Substantia nigra (tissue), 51 donors: ENCODE measurements at places on chromosomes 3 and 15.

DNA sequence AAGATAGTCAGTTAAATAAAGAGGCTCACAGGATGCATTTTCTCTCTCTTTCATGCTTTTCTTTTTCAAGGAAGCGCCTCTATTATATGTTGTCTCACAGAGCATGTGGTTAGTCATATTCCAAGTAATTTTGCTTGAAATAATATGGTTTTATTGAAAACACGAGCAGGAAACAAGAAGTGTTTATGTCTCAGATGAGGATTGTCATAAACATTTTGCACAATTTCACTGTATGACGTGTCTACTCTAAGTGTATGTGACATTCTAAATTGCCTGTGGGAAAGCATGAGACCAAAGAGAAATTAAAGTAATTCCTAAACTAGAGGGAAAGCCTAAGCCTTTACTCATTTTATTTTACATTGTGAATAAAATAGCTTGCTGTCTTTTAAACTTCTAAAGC is 818.6 kb downstream of the EPHA3 start:
- no peak for DNase-seq

- no peak for DNase-seq
These were observed 11.0 kb downstream of the GABPB1 start for GRCh38 chr15:50344006-50344464.

- no peak for DNase-seq
These were observed 7.2 kb downstream of the COX17 start for GRCh38 chr3:119669906-119670570.

- no peak for DNase-seq
These were observed 119.7 kb downstream of the AQP9 start for GRCh38 chr15:58257776-58258325.

GRCh38 chr3:124510290-124510689 is 220.0 kb upstream of the UMPS start:
- no peak for DNase-seq

- no peak for DNase-seq
These were observed 280.1 kb upstream of the ATP10A start for GRCh38 chr15:26143221-26143620.

DNA sequence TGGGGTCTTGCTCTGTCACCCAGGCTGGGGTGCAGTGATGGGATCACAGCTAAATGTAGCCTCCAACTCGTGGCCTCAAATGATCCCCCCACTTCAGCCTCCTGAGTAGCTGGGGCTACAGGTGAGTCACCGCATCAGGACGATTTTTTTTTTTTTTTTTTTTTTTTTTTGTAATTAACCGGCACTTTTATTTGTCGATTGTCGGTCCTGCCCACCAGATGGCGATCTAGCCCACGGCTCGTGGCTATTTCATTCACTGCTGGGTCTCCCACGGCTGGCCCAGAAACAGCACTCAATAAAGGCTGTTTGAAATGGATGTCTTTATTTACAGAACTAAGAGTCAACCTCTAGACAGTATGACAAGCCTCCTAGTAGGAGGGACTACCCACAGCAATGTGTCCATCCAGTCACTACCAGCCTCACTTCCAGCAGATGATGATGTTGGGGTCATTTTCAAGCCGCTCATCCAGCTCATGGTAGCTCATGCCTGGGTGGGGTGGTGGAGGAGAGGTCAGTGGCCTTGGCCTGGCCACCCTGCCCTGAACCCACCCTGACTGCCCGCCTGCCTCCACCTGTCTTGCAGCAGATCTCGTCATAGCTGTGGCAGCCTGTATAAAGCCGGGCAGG is 1.8 kb upstream of the ZMYND10 start:
- peak; percentile 37 for DNase-seq

GRCh38 chr15:69056365-69056764 is 41.9 kb downstream of the NOX5 start:
- DNase-seq, result no peak

DNA sequence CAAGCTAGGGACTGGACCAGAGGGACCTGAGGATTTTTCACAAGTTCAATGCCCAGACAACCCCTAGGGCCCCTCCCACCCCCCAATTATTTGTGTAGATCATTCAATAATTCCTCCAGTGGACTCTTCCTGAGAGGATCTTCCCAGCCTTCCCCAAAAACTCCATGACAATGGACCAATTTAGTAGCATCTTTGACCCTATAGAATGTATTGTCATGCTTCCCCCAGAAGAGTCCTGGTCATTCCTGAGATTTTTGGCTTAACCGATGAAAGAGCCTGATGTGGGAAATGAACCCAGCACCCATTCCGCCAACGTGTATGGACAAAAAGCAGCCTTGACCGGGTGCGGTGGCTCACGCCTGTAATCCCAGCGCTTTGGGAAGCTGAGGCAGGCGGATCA is 119.2 kb upstream of the RNF7 start:
- DNase-seq, result no peak

DNA sequence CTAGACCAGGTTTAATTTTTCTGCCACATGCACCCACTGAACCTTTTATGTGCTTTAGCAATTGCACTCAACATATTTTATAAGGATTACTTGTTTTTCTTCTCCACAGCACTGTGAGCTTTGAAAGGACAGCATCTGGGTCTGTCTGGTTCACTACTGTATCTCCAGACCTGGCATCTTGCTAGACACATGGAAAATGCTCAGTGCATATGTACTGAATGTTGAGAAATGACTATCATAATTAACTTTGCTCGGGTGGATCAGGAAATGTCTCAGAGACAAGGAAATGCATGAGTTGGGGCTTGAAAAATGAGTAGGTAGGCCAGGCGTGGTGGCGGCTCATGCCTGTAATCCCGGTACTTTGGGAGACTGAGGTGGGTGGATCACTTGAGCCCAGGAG is 40.2 kb downstream of the DOCK3 start:
- no peak for DNase-seq

DNA sequence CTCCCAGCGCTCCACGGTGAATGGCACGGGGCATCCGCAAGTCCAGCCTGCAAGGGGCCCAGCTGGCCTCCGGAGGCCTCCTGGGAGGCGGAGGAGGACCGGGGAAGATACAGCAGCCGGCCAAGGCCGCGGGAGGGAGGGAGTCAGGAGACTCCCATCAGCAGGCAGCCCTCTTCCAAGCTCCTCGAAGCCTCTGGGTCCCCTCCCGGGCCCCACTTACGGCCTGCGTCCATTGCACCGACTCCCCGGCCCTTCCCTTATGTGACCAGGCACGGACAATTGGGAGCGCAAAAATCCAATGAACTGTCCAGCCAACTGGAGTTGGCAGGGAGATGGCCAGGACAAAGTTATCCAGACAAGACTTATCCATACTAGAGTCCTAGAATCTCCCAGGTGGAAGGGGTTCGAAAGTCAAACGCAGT is 668 bp downstream of the MFGE8 start:
- DNase-seq, result no peak

- DNase-seq, result no peak
These were observed 61.8 kb downstream of the IL16 start for GRCh38 chr15:81258455-81258854.

- no peak for DNase-seq
These were observed 588.5 kb upstream of the TGFBR2 start for GRCh38 chr3:30017901-30018300.

DNA sequence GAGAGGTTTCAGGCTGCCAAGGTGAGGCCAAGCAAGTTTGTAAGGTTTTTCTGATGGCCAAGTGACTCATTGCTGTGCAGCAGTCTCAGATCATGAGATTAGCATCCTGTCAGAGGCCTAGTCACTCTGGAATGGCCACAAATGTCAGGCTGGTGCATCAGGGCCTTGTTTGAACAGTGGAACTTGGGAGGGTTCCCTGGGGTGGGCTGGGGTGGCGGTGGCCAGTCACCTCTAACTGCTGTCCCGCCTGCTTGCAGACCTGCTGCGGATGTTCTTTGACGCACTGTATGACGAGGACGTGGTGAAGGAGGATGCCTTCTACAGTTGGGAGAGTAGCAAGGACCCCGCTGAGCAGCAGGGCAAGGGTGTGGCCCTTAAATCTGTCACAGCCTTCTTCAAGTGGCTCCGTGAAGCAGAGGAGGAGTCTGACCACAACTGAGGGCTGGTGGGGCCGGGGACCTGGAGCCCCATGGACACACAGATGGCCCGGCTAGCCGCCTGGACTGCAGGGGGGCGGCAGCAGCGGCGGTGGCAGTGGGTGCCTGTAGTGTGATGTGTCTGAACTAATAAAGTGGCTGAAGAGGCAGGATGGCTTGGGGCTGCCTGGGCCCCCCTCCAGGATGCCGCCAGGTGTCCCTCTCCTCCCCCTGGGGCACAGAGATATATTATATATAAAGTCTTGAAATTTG is 2.8 kb upstream of the FAM131A start:
- DNase-seq, result no peak

- no peak for DNase-seq
These were observed 39.9 kb upstream of the ADCY5 start for GRCh38 chr3:123488645-123489347.

GRCh38 chr3:78825118-78825857 is 942.5 kb downstream of the ROBO1 start:
- no peak for DNase-seq

DNA sequence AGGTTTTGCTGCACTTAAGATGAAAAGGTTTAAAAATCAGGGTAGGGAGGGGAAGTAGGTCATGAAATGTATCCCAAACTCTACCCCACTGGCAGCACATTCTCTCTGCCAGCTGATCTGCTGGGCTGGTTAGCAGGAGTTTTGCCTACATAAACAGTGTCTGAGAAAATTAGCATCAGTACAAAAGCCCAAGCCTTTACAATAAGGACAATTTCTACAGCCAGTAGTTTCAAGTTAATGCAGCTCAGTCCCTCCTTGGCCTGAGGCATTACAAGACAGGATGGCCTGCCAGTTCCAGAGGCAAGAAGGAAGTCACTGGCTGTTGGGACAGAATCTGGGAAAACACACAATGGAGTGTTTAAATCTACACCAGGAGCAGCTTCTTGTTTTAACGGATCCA is 32.8 kb downstream of the NCEH1 start:
- no peak for DNase-seq

- DNase-seq, result no peak
These were observed 976 bp upstream of the ARGFX start for GRCh38 chr3:121566773-121567172.

GRCh38 chr3:194905696-194906095 is 220.0 kb downstream of the FAM43A start:
- no peak for DNase-seq

DNA sequence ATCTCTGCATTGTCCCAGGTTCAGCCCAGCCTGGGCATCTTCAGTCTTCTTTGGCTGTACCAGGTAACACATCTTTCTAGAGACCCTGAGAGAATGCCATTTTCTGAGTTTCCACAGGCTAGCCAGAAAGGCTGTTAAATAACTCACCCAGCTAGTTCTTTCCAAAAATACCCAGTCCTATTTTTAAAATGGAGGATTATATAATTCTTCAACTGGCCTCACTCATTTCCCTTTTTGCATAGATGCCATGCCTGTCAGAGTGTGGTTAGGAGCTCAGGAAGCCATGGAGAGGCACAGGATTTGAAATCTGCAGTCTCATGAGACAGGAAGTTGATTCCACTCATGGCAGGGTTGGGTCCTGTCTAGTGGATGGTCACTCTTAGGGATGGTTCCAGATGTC is 39.8 kb downstream of the CEMIP start:
- DNase-seq, result no peak

DNA sequence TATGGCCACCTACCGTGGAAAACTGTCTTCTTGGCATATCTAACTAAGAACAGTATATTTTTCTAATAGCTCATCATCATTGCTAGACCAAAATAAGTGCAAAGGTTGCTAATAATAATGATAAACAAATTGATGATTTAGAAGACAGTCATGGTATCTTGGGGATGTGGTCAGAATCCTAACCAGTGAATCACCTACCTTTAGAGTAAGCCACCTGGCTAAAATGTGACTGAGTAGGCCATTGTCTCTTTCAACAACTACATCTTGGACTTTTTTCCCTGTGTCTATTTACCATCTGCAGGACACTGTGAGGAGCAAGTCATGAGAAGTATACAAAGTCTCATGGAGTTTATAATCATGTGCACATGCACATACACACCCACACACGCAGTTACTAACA is 273.5 kb upstream of the SEMA6D start:
- no peak for DNase-seq

GRCh38 chr3:135915206-135915605 is 50.3 kb upstream of the PPP2R3A start:
- no peak for DNase-seq

GRCh38 chr15:53974813-53975212 is 3.4 kb upstream of the UNC13C start:
- no peak for DNase-seq

DNA sequence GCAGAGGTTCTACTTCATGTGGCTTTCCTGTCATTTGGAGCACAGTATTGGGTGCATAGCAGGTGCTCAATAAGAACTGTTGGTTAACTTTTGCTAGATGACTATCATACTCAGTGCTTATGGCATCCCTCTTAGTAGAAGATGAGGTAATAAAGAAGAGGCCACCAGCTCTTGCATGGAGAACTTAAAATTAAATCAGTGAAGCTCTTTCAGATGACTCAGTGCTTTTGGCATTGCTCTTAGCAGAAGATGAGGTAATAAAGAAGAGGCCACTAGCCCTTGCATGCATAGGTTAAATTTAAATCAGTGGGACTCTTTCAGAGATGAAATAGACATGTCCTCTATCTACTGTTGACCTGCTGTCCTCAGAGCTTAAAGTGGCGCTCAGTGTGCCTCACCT is 109.4 kb upstream of the FGF7 start:
- DNase-seq, result no peak

GRCh38 chr3:67685499-67685898 is 31.1 kb upstream of the SUCLG2 start:
- DNase-seq, result no peak

GRCh38 chr15:85477061-85477460 is 96.7 kb downstream of the AKAP13 start:
- no peak for DNase-seq

DNA sequence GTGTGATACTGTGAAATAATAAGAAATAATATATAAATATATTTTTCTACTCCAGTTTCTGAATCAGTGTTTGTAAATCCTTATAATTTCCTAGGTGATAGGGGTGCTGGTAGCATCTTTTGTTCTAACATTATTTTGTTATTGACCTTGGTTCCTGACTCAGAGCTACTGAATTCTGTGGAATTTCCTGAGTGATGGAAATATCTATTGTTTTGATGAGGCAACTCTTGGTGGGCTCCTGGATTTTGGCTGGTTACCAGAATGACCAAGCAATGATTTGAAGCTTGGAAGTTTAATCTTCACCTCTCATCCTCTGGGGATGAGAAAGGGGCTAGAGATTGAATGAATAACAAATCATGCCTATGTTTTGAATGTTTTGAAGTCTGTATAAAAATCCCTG is 377.3 kb downstream of the LPP start:
- no peak for DNase-seq

- DNase-seq, result no peak
These were observed 25.1 kb downstream of the POLR2M start for GRCh38 chr15:57731530-57732103.

DNA sequence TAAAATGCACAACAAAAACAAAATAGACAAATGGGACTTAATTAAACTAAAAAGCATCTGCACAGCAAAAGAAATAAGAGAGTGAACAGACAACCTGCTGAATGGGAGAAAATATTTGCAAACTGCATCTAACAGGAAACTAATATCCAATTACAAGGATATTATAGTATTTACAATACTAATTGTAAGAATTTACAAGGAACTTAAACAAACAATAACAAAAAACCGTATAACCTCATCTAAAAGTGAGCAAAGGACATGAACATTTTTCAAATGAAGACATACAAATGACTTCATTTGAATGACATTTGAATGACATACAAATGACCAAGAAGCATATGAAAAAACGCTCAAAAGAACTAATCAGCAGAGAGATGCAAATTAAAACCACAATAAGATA is 66.4 kb downstream of the CSNK1G1 start:
- no peak for DNase-seq

GRCh38 chr3:43001094-43001553 is 22.0 kb downstream of the GASK1A start:
- DNase-seq, result peak; percentile 51
